GM23248 (cell line): ENCODE measurements at places on chromosomes 12 and 14. TPM values are rescaled to one million over a fixed set of nuclear protein-coding genes. Genes with fewer than 3 reads are reported as not detected.

The ANKS1B gene
- not detected in 2 replicates for total RNA-seq

- no peak overlapping the region for H3K4me3 ChIP-seq
- H3K4me1 ChIP-seq = 0 out of 2 replicates have a peak, but pooled peaks cover 5% of the 10 kb centered on the region
- no peaks in the 10 kb centered on the region for H3K27me3 ChIP-seq
- no peaks in the 10 kb centered on the region for H3K36me3 ChIP-seq
- peak; percentile 84 for DNase-seq
These were observed 38.9 kb downstream of the PPP4R4 start for GRCh38 chr14:94213021-94213420.

GRCh38 chr12:27012239-27012981 is 1.8 kb downstream of the TM7SF3 start:
- no peak overlapping the region for H3K27ac ChIP-seq
- H3K27me3 ChIP-seq = no peaks in the 10 kb centered on the region
- H3K36me3 ChIP-seq = no peaks in the 10 kb centered on the region
- peaks cover 18% of the 10 kb centered on the region for H3K4me1 ChIP-seq
- DNase-seq = no peak

DNA sequence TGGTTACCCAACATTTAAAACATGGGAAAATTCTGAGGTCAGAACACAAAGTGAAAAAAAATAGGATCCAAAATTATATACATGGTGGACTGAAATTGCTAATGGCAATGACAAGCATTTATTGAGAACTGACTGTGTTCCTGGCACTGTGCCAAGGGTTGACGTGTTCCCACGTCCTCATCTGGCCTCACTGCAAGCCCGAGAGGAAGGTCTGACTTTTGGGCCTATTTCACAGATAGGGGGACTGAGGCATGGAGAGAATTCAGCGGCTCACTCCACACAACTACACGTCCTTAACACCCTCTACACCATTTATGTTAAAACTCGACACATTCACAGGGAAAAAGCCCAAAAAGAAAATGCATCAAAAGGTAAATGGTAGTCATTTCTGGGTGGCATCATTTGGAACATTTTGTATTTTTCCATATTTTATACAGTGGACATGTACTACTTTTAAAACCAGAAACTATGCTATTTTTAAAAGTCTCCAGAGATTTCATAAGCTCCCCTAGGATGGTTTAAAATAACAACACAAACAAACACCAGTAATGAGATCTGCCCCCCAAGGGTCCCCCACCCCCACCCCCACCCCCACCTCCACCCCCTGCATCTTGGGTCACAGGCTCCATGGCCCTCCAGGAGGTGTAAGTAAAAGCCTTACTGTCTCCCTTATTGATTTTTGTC is 27.7 kb downstream of the CLMN start:
- H3K36me3 ChIP-seq = no peaks in the 10 kb centered on the region
- no peaks in the 10 kb centered on the region for H3K4me1 ChIP-seq
- DNase-seq = peak; percentile 55
